ENCODE measurements at places on chromosomes 2 and 18.

- DNase-seq: no peak
Measured at GRCh38 chr2:61802548-61802947, 51.3 kb downstream of the FAM161A start.

DNA sequence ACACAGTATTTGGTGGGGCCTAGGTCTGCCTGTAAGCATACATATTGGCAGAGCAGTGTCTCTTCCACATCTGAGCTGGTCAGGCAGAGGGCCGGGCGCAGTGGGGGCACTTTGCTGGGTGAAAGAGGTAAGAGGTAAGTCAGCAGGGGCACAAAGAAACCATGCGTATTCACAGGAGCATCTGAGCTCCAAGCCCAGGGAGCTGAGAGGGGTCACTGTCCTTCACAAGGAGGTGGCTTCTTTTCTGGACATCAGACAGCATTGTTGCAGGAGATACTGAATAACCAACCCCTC, 201.7 kb downstream of the AGAP1 start:
- no peak for DNase-seq

GRCh38 chr2:158753641-158754611, 41.2 kb upstream of the DAPL1 start:
- no peak for DNase-seq

DNA sequence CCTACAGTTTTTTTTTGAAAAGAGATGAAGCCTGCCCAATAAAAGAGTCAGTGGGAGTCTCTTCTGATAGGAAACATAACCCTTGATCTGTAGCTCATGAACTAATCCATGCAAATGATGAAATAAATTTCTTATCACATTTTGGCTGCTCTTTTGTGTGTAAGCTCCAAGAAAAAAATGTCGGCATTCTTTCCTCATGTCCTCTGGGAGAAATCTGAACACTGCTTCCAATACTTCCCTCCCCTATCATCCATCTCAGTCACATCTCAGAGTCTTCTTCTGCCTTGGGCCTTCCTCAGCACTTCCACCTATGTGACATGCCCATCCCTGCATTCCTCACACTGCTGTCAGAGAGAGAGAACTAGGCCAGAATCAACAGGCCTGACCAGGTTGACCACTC, 395.7 kb upstream of the ST6GAL2 start:
- DNase-seq: no peak

DNA sequence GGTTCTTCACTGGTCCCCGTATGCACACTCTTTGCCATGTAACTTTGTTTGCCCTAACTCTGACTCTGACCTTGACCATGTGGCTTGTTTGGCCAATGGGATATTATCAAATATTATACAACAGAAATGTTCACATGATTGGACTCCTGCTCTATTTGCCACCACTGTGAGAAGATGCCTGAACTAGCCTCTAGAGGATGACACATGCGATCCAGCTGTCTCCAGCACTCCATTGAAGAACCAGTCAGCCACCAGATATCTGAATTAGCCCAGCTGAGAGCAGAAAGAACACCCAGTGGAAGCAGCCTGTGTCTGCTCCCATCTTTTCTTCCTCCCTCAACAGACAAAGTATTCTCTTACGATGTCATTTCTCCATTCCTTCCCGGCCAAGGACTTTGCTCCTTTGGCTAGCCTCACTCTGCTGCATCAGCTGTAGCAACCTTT, 412.1 kb downstream of the IRS1 start:
- DNase-seq: no peak

DNA sequence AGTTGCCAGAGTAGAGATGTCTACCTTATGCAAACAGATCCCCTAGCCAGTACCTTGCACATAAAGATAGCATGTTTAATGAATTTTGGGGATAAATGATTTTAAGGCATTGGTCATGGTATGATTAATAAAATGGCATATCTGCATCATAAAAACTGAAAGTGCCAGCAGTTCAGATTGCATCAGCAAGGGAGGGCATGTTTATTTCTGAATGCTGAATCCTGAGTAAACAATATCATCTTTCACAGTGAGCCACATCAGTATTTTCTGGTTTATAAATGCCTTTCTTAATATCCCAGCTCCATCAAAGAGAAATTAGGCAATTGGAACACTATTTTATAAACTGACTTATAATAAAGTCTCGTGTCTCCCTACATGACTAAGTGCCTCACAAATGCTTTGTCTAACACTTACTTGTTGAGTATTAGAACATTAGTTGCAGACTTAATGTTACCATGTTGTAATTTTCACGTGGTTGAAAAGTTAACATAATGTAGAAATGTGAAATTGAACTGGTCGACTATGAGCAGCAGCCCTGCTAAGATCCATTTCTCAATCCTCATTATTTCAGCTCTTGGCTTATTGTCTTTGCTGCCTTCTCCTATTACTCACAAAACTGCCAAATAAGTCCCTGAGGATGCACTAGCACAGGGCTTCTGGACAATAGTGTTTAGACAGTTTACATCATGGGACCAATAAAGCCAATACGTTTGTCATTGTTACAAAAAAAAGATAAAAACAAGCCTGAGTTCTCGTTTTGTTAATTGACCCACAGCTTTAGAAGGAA, 48.0 kb downstream of the LANCL1 start:
- DNase-seq: no peak

DNA sequence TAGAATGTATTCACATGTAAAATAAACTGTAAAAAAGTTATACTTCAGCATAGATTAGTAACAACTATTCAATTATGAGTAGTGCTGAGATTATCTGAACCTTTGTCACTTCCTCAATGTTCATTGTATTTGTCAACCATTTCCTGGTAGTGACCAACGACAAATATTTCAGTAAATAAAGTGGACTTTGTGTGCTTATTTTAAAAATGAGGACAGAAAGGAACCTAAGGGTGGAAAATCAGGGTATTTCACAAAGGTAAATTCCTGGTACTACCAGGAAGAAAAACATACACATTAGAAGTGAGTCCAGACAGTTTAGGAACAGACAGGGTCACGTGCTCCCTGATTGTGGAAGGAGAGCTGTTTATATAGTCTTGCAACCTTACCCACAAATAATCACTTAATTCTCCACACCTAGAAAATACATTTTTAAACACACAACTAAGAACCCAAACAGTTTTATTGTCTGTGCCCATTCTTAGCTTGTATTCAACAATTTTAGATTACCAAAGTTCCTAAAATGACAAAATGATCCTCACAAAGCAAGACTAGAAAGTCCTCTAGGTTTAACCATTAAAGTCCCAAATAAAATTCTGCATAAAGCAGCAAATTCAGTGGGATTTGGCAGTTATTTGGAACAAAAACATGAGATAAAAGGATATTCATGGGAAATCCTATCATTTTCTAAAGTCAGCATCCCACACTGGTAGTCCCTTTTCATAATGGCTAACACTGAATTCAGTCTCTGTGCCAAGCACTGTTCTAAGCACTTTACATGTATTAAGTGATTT, 28.2 kb downstream of the PELI1 start:
- DNase-seq: no peak

GRCh38 chr18:68707646-68708045, 7.3 kb downstream of the TMX3 start:
- no peak for DNase-seq

GRCh38 chr2:119849838-119850565, 90.3 kb downstream of the PTPN4 start:
- DNase-seq: no peak

Data from stimulated activated CD4-positive, alpha-beta T cell treated with anti-CD3 and anti-CD28 coated beads, Interleukin-1b, Interleukin-23, amount 100 ng/mL, for 1 hour (primary cell).